ENCODE measurements at places on chromosomes 12 and 14. TPM values are rescaled to one million over a fixed set of nuclear protein-coding genes. Genes with fewer than 3 reads are reported as not detected.

GRCh38 chr12:76084863-76085519 lies 506 bp upstream of the NAP1L1 start:
- no peak for DNase-seq

Gene RIN3
- polyA plus RNA-seq: 7.8 TPM

Gene COQ5
- polyA plus RNA-seq: 65.6 TPM

DNA sequence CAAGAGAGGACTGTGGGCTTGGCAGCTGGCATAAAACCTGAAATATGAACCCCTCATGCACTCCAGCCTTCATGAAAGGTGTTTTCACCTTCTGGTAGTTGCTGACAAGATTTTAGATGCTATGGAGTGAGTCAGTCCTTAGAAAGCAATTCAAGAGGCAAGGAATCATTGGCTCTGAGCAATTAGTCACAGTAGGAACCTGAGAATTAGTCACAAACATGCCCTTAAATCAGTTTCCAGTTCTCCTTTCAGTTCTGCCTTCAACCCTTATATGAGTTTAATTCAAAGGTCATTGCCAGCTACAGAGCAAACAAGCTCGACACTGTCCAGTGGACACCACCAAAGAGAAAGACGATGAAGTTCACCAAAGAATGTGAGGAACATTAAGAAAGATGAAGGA lies 472.3 kb downstream of the GLT1D1 start:
- no peak for DNase-seq

Gene SLC16A7
- 3.4 TPM for polyA plus RNA-seq

DNA sequence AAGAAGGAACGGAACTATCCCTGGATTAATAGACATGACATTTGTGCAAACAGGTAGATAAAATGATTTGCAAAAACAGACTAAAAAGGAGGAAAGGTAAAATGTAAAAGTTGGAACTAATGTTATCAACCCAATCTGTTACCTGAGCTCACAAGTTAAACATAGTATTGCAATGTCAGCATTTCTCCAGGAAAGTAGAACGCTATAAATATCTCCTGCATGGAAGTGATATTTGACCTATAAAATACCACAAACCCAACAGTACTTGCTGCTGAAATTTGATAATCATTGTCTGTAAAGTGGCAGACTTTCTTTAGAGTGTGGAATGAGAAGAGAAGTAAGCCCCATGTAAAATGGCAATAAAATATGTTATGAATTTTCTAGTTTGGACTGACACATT lies 1435.7 kb downstream of the LRFN5 start:
- DNase-seq: no peak

Gene RHOF
- polyA plus RNA-seq: 13.2 TPM

GRCh38 chr14:37643701-37644100 lies 48.3 kb downstream of the TTC6 start:
- no peak for DNase-seq

- no peak for DNase-seq
Measured at GRCh38 chr14:101903111-101903561, 61.2 kb upstream of the DYNC1H1 start.

Gene POTEG
- polyA plus RNA-seq: not detected

Gene FBXL14
- 11.0 TPM for polyA plus RNA-seq

Gene PMCH
- polyA plus RNA-seq: 0.96 TPM

Gene GPRC5A
- polyA plus RNA-seq: 11.7 TPM

Gene ART4
- 0.16 TPM for polyA plus RNA-seq

DNA sequence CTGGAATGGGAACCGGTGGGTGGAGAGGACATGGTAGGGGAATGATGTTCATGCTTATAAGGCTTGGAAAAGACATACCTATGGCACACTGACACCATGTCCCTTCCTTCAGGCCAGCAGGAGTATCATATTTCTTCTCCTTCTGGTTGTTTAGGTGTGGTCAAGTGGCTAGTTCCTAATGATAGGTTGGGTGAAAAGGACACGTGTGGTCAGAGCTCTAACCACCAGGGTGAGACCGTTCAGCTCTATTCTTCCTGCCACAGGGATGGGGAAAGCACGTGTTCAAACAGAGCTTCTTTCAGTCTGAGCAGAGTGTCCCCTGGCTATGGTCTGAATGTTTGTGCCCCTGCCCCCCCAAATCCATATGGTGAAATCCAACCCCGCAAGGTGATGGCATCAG lies 209.1 kb downstream of the PAX9 start:
- DNase-seq: no peak

- DNase-seq: no peak
Measured at GRCh38 chr14:35973770-35974169, 147.6 kb downstream of the BRMS1L start.

Gene FAM181A
- not detected for polyA plus RNA-seq

Data from renal pelvis (tissue), 12 donors.